ENCODE measurements at places on chromosomes 7 and 10.

- DNase-seq: no peak
Observed at GRCh38 chr10:90031776-90032175, 330.4 kb downstream of the KIF20B start.

DNA sequence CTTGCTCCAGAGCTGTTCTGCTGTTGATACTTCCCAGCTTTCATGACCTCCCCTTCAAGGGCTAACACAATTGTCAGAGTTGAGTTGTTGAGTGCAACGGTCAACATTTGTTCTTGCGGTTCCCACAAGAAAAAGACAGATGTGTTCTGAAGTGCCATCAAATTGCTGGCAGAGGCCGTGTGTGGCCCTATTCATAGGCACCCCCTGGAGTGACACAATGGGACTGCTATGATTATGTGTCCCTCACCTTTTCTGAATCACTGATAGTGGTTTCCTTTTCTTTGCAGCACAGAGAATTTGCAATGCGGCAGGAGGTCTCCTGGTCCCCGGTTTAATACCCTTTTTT, 5.8 kb upstream of the IGFBP1 start:
- no peak for DNase-seq

DNA sequence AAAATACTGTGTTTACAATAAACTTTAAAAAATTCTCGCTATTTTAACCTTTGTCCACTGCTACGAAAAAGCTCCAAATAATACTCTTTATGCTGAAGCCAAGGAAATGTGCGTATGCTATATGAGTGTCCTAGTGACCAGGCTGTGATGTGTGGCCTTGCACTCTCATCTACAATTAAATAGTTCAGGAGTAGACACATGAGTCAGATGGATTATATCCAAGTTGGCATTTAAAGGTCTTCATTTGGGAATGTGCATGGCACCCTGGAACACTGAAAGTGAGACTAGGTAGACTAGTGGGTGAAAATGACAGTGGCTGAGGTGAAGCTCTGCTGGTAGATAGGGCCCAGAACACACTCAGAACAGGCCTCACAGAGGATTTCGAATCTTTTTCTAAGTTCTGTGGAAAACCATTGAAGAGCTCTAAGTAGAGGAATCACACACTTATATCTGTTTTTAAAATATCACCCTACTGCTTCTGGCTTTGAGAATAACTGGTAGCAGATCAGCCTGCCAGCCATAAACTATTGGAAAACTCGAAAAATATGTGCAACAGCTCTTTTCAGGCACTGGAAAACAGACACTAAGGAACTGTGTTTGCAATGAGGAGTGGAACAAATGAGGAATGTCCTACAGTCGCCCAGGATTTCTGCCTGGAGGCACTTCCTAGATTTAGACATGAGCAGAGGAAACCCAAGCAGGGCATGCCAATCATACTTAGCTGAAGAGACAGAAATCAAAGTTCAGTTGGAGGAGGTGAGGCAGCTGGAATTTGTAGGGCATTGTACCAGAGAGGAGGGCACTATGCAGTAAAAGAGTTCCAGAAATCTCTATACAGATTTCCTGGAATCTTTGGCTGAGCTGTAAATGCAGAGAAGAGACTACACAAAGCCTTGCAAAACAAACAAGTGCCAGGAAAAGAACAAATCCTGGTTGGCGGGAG, 603.8 kb upstream of the LRRTM3 start:
- no peak for DNase-seq

DNA sequence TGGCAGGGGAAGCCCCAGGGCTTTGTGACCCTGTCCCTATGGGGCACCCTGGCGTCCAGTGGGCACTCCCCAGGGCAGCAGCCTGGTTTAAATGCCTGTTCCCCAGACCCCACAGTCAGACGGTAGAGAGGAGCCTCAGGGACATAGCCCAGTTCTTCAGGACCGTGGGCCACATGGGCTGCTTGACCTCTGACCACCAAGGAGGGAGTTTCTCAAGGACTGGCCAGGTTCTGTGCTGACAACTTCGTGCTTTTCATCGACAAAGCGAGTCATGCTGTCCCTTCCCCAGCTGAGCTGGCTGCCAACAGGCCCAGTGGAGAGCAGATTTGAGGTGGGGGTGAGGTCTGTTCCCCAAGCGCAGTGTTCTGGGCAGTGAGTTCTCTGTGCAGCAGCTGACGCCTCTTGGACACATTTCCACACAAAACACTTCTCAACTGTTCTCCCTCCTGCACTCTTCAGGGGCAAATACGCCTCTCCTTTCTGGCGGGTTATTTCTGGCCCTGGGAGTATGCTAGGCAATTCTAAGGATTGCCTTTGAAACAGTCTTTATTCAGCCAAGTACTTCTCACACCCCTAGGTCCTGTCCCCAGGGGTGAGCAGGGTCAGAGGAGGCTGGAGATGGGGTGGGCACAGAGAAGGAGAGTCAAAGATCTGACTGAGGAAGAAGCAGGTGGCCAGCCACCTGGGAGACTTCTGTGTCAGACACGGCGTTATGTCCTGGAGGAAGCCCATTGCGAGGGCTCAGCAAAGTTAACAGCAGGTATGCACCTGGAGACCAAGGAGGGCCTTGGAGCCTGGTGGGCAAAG, 57.3 kb upstream of the CAMK2B start:
- no peak for DNase-seq

- DNase-seq: no peak
Observed at GRCh38 chr7:65804887-65805286, 68.0 kb upstream of the VKORC1L1 start.

DNA sequence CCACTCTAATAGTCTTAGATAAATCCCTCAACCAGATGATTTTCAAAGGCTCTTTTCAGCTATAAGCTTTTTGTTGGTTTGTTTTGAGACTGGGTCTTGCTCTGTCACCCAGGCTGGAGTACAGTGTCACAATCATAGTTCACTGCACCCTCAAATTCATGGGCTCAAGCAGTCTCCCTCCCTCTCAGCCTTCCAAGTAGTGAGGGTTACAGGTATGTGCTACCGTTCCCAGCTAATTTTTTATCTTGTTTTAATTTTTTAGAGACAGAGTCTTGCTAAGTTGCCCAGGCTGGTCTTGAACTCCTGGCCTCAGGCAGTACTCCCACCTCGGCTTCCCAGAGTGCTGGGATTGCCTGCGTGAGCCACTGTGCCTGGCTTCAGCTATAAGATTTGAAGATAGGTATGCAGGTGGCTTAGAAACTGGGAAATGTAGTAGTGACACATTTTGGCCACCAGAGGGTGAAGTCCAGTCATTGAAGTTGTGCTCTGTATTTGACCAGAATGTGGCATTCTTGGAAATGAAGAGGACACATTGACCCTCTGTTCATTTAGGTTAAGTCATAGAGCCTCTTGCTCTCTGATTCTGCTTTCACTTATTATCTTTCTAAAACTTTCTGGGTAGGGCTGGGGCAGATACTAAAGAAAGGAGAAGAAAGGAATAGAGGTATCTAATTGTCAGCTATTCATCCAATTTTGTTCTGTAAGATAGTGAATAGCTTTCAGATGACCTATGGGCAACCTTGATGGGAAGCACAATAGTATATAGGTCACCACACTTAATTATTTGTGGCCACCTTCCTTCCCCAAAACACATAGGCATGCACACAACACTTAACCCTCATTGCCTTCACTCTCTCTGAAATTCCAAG, 36.0 kb downstream of the R3HCC1L start:
- no peak for DNase-seq

- DNase-seq: peak; percentile 87
Observed at GRCh38 chr7:139767561-139767982, 10.2 kb downstream of the HIPK2 start.

GRCh38 chr7:116618338-116619128, 53.5 kb upstream of the MET start:
- no peak for DNase-seq

DNA sequence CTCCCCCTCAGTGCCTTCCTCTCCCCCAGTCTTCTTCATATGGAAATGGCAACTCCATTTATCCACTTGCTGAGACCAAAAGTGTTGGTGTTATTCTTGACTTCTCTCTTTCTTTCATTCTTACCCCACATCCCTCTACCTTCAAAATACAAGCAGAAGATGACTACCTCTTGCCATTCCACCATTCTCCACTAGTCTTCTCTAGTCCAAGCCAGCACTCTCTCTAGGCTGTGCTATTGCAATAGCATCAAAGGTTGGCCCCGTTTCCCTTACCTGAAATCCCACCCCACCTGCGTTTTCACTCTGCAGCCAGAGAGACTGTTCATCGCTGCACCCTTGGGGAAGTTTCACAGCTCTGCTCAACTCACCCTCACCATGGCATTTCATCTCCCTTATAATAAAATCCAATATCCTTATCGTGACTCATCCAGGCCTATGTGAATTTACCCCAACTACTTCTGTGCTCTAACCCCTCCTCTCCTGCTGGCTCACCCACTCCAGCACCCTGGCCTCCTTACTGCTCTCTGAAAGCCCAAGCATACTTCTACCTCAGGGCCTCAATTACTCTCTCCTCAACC, 109.1 kb downstream of the LSM5 start:
- DNase-seq: no peak

GRCh38 chr10:77544617-77545016, 93.0 kb downstream of the KCNMA1 start:
- DNase-seq: no peak

GRCh38 chr10:130180416-130180815, 44.2 kb downstream of the GLRX3 start:
- DNase-seq: no peak

DNA sequence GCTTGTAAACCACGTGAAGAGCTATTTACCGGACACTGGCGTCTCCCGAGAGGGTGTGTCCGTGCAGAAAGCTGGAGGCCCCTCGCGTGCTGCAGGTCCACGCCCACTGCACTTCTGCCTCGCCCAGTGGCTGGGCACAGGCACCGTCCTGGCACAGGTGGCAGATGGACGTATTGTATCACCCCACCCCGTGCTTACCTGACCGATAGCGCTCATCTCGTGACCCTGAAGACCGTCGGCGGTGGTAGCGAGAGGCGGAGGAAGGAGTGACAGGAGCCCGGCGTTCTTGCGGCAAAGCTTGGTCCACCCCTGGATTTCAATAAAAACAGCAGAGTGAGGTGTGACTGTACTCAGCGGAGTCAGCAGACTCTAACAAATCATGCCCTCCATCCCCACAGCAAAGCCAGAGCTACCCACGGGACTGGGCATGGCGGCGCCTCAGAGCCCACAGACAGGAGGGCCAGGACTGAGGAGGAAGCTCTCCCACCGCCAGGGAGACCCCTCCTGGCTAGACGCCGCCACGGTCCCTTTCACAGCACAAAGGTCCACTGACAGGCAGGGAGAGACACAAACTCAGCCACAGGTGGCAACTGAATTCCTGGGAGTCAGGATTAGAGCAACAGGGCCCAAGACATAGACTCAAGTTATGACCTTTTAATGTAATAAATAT, 217.1 kb downstream of the DIP2C start:
- DNase-seq: no peak

DNA sequence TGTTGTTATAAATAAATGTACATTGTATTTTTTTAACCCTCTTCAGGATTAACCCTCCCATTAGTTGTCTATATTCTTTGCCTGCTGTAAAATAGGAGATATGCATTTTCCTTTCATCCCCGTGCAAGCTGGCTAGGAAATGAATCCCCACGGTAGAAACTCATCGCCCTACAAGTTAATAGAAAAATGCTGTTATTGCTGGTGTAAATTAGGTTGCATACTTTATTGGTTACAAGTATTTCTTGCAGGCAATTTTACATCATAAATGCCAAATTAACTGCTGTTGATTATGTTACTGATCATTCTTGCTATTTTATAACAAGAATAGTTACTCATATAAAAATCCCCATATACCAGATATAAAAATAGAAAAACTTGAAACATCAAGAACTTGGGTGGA, 454.2 kb upstream of the KLF6 start:
- DNase-seq: no peak

DNA sequence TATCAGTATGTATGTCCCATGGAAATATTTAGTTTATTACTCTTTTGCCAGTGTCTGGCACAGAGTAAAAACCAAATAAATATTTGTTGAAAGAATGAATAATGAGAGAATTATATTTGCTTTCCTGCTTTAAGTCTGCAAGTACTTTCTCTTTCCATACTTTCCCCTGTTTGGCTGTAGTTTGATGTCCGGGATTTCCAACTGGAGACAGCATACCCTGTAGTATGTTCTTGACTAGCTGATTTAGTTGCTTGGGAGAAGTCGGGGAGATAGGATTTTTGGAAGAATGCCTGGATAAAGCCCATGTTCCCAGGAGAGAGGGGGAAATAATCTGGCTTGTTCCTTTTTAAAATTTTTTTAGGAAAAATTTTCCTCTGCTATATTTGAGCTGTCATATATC, 516.1 kb downstream of the CCSER2 start:
- DNase-seq: no peak

DNA sequence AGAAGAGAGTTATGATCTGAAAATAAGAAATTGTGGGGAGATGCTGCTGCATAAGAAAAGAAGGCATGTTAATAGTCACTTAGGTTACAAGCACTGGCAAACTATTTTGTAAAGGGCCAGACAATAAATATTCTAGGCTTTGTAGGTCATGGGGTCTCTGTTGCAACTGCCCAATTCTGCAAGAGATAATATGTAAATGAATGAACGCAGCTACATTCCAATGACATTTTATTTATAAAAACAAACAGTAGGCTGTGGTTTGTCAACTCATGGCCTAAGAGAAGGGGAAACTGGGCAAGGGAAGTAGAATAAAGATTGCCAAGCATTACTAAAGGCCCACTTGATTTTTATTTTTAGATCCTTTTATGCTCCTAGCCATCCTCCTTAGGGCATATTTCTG, 133.1 kb downstream of the RAPGEF5 start:
- DNase-seq: no peak

GRCh38 chr10:79932841-79933379, 16.0 kb downstream of the SFTPD start:
- no peak for DNase-seq

DNA sequence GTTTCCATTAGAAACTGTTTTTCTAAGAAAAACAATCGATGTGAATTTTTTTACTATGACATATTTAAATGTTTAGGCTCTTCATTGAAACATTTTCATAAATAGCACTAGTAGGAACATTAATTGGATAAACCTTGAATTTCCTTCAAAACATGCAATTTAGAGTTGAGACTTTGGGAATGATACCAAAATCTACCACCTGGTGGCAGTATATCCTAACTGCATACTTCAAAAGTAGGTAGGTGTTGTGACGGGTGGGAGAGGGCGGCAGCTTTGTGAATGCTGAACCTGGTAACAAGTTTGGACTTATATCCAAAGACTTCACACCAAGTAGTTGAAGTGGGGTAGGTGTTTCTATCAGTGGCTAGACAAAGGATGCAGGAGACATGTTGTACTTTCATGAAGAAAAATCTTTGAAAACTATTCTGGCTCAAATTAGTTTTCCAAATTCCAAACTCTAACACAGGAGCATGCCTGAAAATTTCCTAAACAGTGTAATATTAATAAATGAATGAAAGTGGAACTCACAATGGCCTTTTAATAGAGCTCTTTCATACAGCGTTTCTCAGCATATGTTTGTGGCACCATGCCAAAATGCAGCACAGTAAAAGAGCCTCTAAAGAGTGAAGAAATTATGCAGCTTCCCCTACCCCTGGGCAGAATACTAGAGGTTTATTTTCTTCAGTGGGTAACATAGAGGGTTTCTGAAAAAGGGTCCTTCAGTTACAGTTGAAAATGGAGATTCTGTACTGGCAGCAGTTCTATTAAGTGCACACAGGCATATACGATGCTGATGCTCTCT, 201.0 kb upstream of the TPK1 start:
- no peak for DNase-seq
